ENCODE measurements at places on chromosomes 2 and 18. TPM values are rescaled to one million over a fixed set of nuclear protein-coding genes. Genes with fewer than 3 reads are reported as not detected.

The LBX2 gene
- 0.38 TPM for total RNA-seq

The CCDC138 gene
- total RNA-seq = 12.8 TPM

The TEKT4 gene
- not detected for total RNA-seq

The LINC00305 gene
- not detected for total RNA-seq

The MAP3K2 gene
- total RNA-seq = 55.9 TPM

The ATP8B1 gene
- not detected for total RNA-seq

Data from CD8-positive, alpha-beta memory T cell (primary cell).